Testis (tissue), 5 donors: ENCODE measurements at places on chromosomes 6 and 20. TPM values are rescaled to one million over a fixed set of nuclear protein-coding genes. Genes with fewer than 3 reads are reported as not detected.

DNA sequence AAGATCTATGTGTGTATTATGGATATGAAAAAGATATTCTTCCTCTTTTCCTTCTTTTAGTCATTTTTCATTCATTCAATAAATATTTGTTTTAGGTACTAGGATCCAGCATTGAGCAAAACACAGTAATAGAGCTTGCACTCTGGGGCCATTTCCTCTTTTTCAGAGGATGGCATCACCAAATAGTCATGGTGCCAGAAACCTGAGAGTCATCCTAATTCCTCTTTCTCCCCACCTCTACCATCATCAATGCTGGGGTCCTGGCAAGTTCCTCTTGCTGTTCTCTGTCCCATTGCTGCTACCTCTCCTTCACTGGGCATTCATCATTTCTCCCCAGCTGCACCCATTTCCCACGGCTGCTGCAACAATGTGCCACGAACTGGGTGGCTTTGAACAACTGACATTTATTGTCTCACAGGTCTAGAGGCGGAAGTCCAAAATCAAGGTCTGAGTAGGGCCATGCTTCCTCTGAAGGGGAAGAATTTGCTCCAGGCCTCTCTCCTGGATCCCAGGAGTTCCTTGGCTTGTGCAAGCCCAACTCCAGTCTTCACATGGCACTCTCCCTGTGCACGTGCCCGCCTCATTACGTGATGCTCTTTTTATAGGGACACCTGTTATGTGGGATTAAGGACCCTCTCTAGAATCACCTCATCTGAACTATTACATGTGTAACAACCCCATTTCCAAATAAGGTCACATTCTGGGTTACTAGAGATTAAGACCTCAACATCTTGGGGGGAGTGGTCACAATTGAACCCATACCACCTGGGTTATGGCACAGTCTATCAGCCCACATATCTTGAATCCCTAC, 9.5 kb upstream of the IGF2R start:
- DNase-seq: no peak

DNA sequence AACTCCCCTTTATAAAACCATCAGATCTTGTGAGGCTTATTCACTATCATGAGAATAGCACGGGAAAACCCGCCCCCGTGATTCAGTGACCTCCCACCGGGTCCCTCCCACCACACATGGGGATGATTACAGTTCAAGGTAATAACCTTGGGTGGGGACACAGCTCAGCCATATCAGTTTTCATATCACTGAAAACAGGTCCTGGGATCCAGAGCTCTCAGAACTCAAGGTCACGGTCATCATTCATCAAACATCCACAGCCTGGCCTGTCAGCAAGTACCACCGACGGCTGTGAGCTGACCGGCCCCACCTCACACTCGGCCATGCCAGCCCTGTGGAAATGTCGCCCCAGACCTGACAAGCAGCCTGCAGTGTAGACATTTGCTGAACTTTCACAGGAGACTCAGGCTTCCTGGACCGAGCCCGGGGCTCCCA, 14.1 kb upstream of the FRMD1 start:
- DNase-seq: no peak

DNA sequence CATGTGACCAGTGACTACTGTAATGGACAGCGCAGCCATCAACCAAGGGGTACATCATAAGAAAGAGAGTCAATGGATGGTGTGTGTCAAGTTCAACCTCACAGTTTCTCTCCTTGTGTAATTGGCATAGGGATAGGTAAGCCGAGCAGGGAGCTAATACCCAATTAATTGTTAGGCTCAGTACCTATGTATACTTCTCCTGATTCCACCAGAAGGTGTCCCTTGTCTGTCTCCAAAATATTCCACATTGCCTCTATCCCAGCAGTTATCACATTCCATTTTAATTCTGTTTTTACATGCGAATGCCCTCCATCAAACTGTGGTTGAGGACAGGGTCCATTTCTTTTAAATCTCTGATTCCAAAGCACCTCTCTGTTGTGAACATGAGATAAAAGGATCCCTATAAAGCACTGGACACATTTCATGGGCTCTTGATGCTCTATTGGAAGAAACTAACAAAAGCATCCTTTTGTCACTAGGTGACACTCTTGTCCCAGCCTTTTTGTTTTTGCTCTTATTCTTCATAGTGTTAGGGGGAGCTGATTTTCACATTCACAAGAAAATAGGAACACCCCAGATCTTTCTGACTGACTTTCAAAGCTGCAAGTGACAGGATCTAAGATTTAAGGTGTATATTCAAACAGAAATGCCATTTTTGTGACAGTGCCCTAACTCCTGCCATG, 38.9 kb downstream of the FBXO9 start:
- DNase-seq: no peak

- DNase-seq: no peak
Measured at GRCh38 chr6:18393698-18394097, 6.5 kb downstream of the RNF144B start.

DNA sequence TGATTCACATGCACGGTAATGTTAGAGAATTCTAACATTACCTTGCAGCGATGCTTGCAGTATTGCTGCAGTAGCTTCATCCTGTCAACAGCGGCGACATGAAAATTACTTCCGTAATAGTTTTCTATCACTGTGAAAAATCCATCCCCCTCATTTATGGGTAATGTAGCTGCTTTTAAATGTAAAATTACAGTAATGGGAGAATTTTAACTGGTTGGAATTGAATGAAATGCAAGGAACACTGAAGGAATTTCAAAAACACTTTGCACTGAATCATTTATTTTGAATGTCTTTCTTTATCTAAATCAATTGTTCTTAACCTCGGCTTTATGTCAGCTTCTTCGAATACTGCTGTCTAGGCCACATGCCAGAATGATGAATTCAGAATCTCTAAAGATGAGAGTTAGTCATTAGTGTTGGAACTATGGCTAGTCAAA, 102.4 kb upstream of the HIVEP1 start:
- no peak for DNase-seq

GRCh38 chr6:155122199-155122950, 127.3 kb downstream of the TIAM2 start:
- DNase-seq: no peak

GRCh38 chr6:49905296-49905695, 39.0 kb upstream of the CRISP1 start:
- no peak for DNase-seq

DNA sequence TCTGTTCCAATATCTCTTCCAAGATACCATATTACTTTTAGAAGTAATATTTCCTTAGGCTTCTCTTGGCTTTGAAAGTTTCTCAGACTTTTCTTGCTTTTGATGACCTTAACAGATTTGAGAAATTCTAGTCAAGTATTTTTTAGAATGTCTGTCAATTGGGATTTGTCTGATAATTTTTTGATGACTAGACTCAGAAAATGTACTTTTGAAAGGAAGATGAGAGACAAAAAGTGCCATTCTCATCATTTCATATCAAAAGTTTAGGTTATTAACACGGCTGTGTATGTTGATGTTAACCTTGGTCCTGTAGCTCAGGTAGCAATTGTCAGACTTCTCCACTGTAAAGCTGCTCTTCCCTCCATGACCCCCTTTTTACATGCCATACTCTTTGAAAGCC, 651.5 kb downstream of the EYS start:
- DNase-seq: no peak

BPIFB4 gene
- 1.2 TPM for total RNA-seq

TAF4 gene
- total RNA-seq: 111 TPM

STX11 gene
- 9.5 TPM for total RNA-seq

ABRACL gene
- total RNA-seq: 60.3 TPM

TFAP2B gene
- 0.19 TPM for total RNA-seq
